ENCODE measurements at places on chromosomes 16 and 17.

- no peak for DNase-seq
Measured at GRCh38 chr16:10141671-10142070, 40.6 kb downstream of the GRIN2A start.

GRCh38 chr16:11539641-11540050 lies 47.1 kb downstream of the LITAF start:
- no peak for DNase-seq

DNA sequence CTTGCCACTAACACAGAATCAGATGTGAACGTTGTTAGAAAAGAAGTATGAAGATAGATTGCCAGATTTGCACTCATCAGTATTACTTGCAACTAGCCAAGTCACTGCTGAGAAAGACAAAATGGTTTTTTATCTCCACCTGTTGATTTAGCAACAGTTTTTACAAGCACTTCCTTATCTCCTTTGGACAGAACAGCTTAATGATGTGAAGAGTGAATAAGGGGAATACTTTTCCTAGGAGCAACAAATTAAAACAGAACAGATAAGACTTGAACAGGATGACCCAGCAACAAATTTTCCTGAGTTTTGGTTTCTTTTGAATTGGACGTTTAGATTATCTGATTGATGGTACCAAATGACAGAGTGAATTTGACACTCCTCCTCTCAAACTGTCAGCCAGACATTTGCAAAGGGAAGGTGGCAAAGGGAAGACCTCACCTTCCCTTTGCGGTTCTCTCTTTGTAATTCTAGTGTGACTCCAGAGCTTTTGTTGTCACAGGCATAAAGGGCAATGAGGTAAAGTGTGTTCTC lies 130.6 kb downstream of the NLK start:
- DNase-seq, result no peak

GRCh38 chr17:41416479-41416878 lies 7.9 kb downstream of the KRT37 start:
- DNase-seq, result no peak

DNA sequence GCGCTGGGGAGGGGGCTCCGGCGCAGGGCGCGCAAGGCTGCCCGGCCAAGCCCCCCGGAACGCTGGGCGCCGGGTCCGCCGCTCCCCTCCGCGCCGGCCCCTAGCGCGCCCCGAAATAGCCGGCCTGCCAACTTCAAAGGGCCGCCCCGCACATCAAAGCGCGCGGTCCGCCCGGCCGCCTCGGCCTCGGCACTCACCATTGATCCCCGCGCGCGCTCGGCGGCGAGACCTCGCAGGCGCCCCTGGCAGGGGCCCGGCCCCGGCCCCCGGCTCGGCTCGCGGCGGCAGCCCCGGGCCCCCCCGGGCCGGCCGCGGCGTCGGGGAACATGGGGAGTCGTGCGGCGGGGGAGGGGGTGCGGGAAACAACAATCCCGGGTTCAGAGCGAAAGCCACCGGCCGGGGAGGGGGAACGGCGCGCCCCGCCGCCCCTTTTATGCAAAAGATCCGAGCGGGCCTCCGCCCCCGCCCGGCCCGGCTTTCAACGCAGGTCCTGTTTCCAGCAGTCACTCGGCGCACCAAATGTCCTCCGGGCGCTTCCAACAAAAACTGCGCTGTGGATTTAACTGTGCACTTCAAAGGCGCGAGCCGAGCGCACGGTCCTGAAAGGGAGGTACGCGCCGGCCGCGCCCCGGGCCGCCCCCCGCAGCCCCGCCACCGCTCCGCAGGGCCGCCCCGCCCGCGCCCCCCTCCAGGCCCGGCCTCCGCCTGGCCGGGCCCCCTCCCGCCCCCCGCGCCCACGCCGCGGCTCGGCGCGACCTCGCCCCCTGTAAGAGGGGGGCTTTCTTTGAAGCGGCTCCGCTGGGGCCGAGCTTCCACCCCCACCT lies 608 bp downstream of the AXIN2 start:
- DNase-seq, result peak; percentile 78

DNA sequence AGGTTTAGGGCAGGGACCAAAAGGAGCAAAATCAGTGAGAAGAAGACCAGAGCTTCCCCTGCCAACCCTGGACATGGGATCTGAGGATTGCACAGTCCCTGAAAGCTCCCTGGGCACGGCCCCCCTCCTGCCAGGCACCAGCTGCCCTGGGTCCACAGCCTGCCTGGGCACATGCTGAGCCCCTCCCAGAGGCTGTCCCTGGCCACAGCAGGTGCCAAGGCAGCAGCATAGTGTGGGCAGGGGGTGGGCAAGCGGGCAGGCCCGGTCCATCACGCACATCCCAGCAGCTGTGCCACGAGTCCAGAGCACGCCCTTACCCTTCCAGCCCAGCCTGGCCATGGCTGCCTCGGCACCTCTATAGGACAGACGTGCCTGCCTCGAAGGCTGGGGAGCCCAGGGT lies 12.7 kb downstream of the SCN4A start:
- no peak for DNase-seq

DNA sequence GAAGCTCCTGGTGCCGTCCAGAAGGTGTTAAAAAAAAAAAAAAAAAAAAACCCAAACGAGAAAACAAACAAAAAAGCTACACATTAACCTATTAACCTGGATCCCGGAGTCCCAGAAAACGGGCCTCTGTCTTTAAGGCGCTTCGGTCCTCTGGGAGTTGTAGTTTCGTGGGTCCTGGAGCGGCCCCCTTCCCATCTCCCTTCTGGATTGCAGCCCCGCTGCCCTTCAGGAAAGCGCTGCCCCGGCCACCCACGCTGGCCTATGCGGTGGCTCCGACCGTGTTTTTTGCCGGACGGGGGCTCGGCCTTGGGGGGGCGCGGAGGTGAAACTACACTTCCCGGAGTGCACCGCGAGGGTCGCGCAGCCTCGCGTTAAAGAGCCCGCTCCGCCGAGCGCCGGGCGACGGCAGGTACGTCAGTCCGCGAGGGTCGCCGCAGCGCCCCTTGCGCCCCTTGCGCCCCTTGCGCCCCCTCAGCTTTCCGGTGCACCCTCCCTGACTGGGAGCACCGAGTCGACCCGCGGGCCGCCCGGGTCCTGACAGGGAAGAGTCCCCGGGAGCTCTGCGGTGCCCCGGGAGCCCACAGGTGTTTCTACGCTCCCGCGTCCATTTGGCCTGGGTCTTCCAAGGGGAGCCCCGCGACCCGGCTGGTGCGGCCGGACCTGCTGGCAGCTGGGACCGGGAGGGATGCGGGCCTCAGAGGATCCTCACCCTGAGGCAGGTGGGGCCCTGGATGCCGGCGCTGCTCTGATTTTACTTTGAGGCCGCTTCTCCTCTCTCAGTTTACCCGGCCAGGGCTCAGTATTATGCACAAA lies at the start of gene FCSK:
Gene FCSK, plus strand, starts transcription at position 374 of the 813 bp plus-strand sequence. CDS start 8,596 bp downstream, outside the sequence.
- DNase-seq, result peak; percentile 67

DNA sequence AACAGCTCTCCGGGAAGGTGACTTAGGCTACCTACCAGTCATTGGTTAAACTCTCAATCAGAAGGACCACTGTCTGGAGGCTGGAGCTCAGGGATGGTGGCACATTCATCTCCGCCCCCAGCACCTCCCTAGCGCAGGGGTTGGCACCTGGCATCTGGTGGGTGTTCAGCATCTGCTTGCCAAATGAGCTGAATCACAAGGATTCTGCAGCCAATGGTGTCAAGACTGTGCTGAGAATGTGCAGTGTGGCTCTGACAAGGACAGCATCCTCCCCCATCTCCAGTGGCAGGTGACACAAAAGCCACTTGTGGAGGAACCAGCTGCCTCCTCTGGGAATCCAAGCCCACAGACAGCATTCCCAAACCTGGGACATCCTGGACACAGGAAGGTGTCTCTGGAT lies 35.2 kb downstream of the PLXDC1 start:
- DNase-seq, result no peak

DNA sequence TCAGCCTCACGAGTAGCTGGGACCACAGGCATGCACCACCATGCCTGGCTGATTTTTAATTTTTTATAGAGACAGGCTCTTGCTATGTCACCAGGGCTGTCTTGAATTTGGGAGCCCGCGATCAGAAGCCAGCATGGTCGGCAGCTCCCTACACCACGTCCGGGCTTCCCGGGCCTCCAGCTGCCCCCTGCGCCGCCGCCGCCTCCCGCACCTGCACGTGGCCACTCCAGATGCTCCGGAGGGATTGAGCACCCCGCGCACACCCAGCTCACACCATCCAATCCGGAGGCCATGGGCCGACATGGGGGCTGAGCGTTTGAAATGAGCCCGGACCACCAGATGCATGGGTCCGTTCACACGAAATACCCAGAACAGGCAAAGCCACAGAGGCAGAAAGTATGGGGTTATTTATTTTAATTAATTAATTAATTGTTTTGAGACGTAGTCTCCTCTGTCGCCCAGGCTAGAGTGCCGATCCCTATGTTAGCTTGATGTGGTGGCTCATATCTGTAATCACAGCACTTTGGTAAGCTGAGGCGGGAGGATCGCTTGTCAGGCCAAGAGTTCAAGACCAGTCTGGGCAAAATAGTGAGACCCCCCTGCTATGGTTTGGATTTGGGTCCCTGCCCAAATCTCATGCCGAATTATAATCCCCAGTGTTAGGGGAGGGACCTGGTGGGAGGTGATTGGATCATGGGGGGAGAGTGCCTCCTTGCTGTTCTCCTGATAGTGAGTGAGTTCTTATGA lies 17.1 kb upstream of the PDXDC1 start:
- DNase-seq, result no peak

- no peak for DNase-seq
Measured at GRCh38 chr17:5127910-5128309, 12.1 kb downstream of the USP6 start.

GRCh38 chr16:70706948-70707465 lies 21.2 kb upstream of the MTSS2 start:
- DNase-seq, result no peak

GRCh38 chr16:82056550-82056896 lies 21.5 kb downstream of the HSD17B2 start:
- DNase-seq, result no peak

DNA sequence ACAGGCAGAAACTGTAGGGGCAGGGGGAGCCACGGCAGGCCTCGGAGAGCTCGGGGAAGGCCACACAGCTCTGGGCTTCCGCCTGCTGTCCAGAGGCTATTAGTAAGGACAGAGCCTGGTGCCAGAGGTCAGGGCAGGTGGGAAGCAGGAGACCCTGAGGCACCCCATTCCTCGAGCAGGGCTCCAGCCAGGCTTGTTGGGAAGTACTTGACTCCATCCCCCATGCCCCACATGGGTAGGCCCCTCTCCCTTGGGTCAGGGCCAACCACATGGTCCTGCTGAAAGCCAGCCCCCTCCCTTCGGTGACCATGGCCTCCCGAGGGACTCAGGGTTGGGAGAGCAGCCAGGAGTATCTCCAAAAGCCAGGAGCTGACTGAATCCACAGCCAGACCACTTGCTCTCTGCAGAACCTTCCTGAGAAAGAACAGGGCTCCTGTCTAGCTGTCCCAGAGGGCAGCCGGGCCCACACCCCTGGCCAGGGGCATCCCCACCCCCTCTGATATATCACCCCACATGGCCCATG lies 17.4 kb upstream of the MPRIP start:
- no peak for DNase-seq

GRCh38 chr16:89135166-89135565 lies 36.4 kb upstream of the CDH15 start:
- no peak for DNase-seq

GRCh38 chr17:75774991-75775668 lies 9.5 kb upstream of the UNK start:
- peak; percentile 39 for DNase-seq

- no peak for DNase-seq
Measured at GRCh38 chr17:67165201-67165600, 79.8 kb downstream of the HELZ start.

GRCh38 chr16:19102187-19102872 lies 11.4 kb upstream of the ITPRIPL2 start:
- no peak for DNase-seq

DNA sequence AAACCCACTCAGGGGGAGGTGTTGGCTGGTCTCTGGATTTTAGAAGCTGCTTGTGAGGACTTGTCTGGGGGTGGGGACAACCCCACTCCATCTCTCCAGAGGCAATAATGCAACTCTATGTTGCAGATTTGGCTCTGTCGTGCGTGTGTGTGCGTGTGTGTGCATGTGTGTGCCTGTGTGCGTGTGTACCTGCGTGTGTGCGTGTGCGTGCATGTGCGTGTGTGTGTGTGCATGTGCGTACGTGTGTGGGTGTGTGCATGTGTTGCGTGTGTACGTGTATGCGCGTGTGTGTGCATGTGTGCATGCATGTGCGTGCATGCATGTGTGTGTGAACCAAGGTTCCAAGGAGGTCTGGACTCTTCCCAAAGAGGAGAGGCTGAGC lies 120.4 kb upstream of the LHX1 start:
- no peak for DNase-seq

DNA sequence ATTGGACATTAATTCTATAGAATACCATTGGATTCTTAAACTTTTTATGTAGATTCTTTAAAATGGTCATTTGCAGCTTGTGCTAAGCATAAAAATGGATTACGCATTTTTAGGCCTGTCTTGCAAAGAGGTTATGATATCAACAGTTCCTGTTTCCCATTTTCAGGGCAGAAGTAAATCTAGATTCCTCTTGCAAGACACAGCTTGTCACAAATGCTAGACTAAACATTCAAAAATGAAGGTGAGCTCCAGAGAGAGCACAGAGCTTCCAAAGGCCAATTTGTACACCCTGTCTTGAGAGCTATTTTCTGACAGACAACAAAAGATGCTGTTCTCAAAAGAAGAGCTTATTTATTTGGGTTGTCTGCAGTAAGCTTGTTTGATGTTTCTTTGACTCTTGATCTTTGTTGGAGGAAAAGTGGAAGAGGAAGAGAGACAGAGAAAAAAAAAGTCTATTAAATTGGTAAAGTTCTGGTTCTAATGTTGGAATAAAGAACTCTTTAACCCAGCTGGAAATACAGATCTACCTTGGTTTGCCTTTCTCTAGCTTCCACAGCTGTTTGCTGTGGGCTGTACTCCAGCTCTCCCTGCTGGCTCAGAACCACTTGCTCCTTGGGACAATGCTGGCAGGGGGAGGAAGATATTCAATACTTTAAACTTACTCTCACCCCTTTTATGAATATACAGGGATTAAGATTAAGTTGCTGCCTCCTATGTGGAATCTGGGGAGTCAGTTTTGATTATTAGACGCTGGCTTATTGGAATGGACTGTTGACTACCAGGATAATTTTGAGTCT lies 651.8 kb downstream of the CDH11 start:
- DNase-seq, result no peak

GRCh38 chr16:23059433-23059832 lies 89.8 kb downstream of the USP31 start:
- no peak for DNase-seq

DNA sequence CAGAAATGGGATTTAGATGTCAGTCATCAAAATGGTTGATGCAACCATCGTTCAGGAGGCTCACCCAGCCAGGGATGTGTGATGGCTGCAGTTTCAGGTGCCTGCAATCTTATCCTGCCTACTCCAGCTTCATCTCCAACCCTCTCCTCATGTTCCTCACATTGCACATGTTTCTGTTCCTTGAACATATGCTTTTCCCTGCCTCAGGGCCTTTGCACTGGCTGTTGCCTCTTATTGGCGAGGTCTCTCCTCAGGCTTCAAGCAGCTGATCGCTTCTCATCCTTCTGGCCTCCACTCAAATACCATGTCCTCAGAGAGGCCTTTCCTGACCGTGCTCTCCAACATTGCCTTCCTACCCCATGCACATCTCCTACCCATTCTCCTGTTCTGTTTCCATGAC lies 24.6 kb downstream of the ARSG start:
- no peak for DNase-seq

GRCh38 chr17:38464723-38465390 lies 36.6 kb downstream of the ARHGAP23 start:
- DNase-seq, result no peak
